ENCODE measurements at places on chromosomes 7 and 10.

DNA sequence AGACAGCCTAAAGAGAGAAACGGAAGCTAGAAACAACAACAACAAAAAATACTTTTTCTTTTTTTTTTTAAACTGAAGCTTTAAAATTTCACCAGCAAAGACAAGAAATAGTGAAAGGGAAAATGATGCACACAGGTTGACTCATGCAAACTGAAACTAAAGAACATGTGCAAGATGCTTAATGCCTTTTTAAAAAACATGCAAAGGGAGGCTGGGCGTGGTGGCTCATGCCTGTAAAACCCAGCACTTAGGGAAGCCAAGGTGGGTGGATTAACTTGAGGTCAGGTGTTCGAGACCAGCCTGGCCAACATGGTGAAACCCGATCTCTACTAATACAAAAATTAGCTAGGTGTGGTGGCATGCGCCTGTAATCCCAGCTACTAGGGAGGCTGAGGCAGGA is 15.1 kb upstream of the CUBN start:
- peak; percentile 59 for DNase-seq

- DNase-seq, result no peak
These were observed 101.4 kb upstream of the STEAP1B start for GRCh38 chr7:22601408-22601807.

GRCh38 chr7:13633857-13634256 is 355.6 kb downstream of the ETV1 start:
- DNase-seq, result no peak

DNA sequence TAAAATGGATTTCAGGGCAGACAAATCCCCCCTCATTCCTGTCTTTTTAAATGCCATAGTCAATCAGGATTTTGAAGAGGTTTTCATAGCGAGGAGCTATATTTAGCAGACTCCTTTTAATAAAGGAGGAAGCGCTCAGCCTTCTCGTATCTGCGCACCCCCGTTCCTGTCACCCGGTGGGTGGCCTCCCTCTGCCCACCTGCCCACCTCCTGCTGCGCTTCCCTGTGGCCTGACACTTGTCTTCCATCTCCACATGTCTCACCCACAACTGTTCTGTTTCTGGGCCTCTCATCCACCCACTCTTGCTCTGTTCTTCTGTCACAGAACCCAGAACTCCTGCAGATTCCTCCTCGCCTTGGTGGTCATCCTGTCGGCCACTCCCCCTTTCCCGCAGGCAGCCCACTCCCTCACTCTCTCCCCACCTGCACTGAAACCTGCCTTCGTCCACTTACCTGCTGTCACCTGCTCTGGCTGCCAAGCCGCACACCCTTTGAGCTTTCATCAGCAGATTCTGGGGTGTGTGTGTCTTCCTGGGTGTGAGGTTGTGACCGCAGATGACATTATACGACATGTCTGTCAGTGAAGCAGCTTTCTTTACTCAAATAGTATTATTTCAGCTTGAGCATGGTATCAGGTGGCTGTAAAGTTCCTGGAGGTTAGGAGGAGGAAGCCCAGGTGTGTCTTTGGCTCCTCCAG is 163.5 kb upstream of the AGK start:
- no peak for DNase-seq

DNA sequence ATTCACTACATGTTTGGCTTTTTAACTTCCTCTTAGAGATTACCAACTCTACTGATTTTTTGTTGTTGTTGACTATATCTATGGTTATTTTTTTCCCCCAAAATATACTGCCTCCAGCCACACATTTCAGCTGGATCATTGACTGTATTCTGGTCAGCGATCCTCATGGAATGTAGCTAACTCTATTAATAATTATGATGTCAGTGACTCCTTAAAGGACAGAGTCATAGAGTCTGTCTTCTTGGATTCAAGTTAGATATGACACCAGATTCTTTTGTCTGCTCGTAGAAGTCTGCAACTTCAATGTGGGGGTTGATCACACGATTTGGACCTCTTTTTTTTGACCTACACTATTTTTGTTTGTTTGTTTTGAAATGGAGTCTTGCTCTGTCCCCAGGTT is 33.2 kb downstream of the UBN2 start:
- DNase-seq, result no peak

- DNase-seq, result no peak
These were observed 36.1 kb upstream of the HECTD2 start for GRCh38 chr10:91374052-91374451.

- no peak for DNase-seq
These were observed 207.7 kb upstream of the TEX47 start for GRCh38 chr7:89002981-89003956.

- no peak for DNase-seq
These were observed 324.6 kb downstream of the ATRNL1 start for GRCh38 chr10:115417585-115418265.

DNA sequence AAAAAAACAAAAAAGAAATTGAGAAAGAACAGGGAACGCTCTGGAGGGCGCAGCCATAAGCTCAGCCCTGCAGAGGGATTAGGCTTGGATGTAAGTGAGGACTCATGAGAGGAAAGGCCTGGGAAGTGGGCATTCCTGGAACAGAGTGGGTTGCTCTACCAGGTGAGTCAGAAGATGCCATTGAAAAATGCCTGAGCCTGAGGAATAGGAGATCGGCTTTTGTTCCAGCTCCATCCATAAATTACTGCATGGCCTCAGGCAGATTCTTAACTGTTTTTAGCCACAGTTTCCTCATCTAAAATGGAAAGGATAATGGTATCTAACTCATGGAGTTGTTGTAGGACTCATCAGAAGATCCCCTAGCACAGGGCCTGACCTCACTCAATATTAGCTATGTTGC is 1.1 kb upstream of the RGR start:
- no peak for DNase-seq

DNA sequence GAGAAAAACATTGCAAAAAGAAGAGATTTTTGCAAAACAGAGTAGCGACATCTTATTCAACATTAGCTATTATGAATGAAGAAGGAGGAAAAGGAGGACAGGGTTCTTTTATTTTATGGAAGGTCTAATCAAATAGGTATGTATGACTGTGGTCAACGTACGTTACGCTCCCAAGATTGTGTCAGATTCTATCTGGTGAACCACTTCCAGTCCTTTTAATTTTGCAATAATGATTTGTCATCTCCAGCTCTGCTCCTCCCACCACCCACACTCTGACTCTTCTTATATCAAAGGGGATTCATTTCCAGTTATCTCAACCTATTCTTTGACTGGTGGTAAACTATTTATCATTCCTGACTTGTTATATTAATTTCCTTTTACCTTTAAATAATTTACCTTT is 259.9 kb downstream of the CACNA2D1 start:
- no peak for DNase-seq

DNA sequence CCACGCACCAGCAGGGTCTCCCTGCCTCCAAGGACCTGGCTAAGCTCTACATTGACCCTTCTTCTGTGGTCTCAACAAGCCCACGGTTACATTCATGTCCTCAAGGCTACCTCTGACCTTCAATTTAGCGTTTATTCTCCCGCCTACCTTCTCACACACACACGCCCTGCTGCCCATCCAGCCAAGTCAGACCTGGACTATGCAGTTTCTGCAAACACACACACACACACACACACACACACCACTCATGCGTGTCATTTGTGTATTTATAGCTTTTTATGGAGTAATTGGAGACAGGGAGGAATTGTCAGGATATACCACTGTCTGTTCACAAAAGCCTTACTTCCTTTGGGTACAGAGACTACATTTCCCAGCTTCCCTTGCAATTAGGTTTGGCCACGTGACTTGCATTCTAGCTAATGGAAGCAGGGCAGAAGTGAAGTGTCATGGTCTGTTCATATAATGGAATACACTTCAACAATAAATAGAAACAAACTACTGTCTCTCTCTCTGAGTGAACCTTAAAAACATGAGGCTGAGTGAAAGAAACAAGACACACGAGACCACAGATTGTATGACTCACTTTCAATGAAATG is 53.8 kb upstream of the CPXM2 start:
- no peak for DNase-seq

- no peak for DNase-seq
These were observed 91.8 kb upstream of the LANCL2 start for GRCh38 chr7:55273186-55273980.

DNA sequence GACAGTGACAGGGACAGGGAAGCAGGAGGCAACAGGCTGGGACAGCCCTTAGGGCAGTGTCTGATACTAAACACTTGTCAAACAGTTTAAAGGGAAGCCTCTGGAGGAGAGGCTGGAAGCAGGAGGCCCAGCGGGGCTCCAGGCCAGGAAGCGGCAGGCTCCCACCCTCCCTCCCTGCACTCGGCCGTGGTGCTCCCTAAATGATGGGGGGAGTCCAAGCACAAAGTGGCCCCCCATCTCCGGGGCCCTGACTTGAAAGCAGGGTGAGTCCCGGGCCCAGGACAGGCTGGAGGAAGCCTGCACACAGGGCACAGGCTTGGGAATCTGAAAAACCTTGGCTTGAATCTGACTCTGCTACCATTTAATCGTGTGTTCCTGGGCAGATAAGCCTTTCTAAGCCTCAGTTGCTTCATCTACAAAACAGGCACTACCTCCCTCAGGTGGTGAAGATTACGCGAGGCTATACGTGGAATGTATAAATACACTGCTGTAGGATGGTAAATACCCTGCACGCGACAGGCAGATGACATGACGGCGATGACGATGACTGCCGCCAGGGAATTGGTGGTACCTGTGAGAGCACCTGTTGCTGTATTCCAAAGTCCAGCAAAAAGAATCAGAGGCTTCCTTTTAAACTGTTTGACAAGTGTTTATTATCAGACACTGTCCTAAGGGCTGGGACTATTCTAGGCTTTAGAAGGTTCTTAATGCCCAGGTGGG is 34.1 kb downstream of the GBX1 start:
- DNase-seq, result no peak

DNA sequence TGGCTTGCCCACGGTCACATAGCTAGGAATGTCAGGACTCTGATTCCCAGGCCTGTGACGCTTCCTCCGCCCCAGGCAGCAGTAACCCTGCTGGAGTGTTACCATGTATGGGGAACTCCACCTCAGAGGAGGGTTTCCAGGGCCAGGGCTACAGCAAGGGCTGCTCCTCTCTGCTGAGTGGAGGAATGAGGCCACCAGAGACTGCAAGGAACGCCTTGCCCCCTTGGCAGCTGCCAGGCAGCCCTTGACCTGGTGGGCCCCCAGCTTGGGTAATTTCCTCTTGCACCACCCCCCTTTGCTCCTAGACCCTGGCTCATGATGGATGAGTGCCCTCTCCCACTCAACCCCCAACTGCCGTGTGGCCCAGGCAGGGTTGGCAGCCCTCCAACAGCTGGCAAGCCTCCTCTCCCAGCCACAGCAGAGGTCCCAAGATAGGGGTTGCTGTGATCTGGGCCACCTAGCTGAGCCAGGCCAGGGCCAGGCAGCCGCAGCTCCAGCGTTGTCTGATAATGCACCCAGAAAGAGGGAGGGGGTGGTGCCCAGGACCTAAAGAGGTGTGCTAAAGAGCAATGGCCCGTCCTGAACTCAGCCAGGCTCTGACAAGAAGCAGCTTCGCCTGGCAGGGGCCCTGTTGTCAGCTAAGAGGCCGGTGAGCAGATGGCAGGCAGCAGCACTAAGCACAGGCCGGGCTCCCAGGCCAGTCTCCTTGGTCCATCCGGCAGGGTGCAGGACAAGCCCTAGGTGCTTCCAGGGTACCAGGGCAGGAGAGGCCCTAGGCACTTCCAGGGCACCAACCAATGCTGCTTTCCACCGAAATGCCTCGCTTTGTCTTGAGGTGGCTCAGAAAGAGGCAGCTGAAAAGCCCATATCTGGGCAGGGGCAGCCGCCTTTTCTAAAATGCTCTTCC is 35.4 kb downstream of the DRGX start:
- no peak for DNase-seq

GRCh38 chr7:137846549-137846826 is 286 bp downstream of the DGKI start:
- no peak for DNase-seq

GRCh38 chr10:59176241-59177030 is at the start of gene PHYHIPL:
Gene PHYHIPL, plus strand, starts transcription at chr10:59176643. Its CDS starts 211 bp downstream, at chr10:59176854.
- DNase-seq, result no peak

GRCh38 chr10:102413053-102413705 is 5.4 kb downstream of the PSD start:
- DNase-seq, result no peak

- DNase-seq, result no peak
These were observed 177.3 kb upstream of the TMEM72 start for GRCh38 chr10:44733501-44734488.

GRCh38 chr10:28365840-28366239 is 63.0 kb upstream of the MPP7 start:
- no peak for DNase-seq

- no peak for DNase-seq
These were observed 92.4 kb upstream of the KLF6 start for GRCh38 chr10:3877211-3878000.

GRCh38 chr10:83433705-83434104 is 705.6 kb upstream of the GHITM start:
- DNase-seq, result no peak

DNA sequence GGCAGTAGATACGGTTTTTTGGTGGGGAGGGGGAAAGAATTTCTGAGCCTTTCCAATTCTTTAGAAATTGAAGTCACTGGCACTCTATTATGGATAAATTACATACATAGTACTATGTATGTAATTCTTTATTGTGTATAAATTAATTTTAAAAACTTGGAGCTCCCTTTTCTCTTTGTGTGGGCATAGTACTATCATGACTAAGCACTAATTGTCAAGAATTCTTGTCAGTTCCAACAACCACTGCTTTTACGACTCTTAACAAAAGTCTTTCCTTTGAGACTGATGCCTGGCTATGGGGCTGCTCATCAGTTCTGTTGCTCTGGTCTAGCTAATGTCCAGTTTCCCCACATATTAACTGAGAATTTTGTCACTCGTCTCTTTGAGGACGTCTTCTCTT is 365.3 kb upstream of the RNF32 start:
- no peak for DNase-seq

- no peak for DNase-seq
These were observed 4.5 kb downstream of the CPED1 start for GRCh38 chr7:120992965-120993494.

DNA sequence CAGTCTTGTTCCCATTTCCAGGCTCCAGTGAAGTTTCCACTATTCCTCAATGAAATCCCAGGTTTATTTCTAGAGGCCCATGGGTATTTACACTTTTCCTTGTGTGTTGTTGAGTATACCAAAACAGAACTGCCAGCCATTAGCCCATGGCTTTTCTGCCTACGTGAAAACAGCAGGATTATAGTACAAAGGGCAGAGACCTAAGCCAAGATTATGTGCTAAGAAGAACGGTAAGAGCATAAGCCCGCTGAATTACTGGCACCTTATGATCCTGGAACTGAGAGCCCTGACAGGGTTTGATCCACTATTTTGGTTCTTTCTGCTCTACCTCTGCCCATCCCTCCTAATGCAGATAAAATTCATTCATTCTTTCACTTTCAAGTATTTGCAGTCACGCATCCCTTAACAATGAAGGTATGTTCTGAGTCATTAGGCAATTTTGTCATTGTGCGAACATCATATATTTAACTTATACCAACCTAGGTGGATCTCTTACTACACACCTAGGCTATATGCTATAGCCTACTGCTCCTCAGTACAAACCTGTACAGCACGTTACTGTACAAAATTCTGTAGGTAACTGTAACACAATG is 16.0 kb downstream of the SEMA3C start:
- no peak for DNase-seq

GRCh38 chr10:59907918-59908807 is 1.8 kb upstream of the CCDC6 start:
- no peak for DNase-seq

- no peak for DNase-seq
These were observed 19.3 kb downstream of the VIPR2 start for GRCh38 chr7:159125104-159125954.

- no peak for DNase-seq
These were observed 123.5 kb upstream of the BMPER start for GRCh38 chr7:33781796-33782195.
